ENCODE measurements at places on chromosomes 2 and 18.

- no peak for DNase-seq
Measured at GRCh38 chr18:37362158-37362890, 203.3 kb downstream of the CELF4 start.

DNA sequence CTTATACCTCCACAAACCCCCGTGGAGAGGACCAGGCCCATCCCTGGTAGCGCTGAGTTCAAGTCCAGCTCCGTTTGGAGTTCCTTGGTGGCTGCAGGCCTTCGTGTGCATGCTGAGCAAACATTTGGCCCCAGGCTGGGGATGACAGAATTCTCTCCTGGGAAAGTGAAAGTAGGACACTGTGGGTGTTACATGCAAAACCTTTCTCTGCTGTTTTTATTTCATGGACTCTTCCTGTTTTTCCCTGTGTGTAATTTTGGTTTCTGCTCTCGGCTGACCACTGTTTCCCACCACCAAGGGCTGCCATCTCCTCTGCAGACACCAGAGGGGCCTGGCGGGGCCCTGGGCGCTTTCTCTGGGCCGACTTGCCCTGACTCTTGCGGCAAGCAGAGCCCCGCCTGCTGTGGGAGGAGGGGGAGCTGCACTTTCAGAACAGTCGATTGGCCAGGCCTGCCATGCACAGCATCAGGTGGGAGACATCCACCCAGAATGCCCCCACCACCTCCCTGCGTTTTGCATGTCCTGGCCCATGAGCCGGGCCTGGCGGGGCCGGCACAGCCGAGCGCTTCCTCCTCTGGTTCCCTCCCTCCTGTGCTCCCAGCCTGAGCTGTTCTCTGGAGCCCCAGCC lies 102.4 kb downstream of the CABLES1 start:
- no peak for DNase-seq

DNA sequence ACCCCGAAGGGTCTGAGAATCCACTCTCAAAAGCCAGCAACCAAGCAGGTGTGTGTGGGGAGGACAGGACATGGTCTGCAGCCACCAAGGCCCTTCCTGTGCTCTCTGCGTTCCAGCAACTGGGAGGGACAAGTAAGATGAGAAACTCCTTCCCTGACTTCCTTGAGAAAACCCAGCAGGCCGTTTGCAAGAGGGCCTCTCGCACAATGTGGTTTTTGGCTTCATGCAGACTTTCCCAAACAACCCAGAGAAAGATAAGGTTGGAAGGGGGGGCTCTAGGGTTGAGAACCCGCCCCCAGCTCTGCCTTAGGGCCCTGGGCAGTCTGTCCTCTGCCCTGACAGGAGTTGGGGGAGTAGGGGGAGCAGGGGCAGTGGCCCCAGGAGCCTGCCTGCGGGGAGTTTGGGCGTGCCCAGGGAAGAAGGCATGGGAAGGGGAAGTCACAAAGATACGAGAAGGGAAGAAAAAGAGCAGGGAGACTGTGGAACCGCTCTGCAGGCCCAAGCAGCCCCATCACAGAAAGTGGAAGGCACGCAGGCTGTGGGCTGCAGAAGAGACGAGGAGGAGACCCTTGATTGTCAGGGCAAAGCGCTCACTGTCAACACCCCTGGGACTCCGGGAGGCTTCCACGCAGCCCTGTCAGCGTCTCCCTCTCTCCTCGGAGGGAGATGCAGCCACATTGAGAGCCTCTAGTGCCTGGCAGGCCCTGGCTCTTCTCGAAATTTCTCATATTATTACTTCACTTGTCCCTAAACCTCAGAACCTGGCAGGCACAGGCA lies 99.8 kb downstream of the SMAD7 start:
- DNase-seq, result no peak

GRCh38 chr2:236473691-236474090 lies 95.9 kb upstream of the ACKR3 start:
- DNase-seq, result no peak

GRCh38 chr2:44935729-44936098 lies 5.8 kb upstream of the SIX3 start:
- no peak for DNase-seq

- peak; percentile 6 for DNase-seq
Measured at GRCh38 chr18:23228102-23229061, 93.1 kb downstream of the CABLES1 start.

DNA sequence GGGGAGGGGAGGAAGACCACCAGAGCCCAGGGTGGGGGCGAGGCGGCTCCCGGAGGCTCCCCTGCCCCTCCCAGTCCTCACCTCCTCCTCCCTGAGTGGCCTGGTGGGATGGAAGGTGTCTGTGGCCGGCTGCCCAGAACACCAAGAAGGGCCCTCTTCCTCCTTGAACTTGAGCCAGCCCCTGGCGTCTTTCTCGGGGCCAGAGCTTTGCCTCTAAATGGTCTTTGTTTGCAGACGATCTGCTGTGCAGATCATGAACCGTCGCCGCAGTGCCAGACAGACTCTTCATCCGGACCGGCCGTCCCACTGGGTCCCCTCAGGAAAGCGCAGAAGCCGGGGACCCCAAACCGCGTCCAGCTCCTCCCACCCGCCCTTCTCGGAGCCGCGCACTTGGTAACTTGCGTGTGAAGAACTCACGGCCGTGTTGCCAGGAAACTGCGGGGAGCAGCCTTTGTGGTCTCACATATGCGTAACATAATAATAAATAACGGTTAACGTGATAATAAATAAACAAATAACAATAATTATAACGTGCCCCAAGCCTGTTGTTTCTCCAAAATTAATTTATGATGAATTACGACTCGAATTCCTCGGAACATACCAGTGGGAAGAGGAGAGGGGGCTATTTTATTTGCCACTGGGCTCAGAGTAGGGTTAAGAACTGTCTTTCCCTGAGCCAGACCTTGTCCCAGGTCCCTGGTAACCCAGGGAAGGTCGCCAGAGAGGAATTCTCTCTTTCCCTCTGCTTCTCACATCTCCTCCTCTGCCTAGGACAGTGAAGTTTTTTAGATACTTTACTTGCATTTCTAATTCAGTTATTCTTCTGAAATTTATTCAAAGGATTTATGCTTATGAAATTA lies 41.0 kb downstream of the PTGR3 start:
- no peak for DNase-seq

- no peak for DNase-seq
Measured at GRCh38 chr2:23596316-23596885, 211.4 kb downstream of the KLHL29 start.

DNA sequence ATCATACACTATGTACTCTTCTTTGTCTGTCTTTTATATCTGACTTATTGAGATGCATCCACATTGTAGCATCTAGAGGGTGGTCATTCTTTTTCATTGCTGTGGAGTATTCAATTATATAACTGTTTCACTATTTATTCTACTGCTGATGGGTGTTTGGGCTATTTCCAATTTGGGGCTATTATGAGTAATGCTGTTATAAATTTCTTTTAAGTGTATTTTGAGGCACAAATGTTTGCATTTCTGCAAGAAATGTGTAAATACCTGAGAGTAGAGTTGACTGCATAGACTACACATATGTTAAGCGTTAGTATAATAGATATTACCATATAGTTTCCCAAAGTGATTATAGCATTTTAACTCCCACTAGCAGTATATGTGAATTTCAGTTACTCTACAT lies 26.9 kb upstream of the PPP1R1C start:
- DNase-seq, result no peak

- no peak for DNase-seq
Measured at GRCh38 chr2:99971326-99971900, 171.0 kb downstream of the AFF3 start.

DNA sequence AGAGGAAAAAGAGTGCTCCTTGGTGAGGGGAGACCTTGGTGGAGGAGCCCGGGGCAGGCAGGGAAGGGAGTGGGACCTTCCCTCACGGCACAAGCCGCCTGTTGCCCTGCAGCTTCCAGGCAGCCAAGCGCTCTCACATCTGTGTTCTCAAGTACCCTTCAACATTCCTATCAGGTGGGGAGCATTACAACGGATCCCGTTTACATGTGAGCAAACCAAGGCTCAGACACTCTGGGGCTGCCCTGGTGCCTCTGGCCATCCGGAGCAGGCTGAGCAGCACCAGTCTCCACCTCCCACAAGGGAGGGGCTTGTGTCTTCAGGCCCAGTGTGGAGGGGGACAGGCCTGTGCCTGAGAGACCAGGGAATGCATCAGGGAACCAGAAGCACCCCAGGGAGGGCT lies 57.9 kb downstream of the AQP12A start:
- no peak for DNase-seq

- no peak for DNase-seq
Measured at GRCh38 chr2:187429989-187430388, 18.1 kb downstream of the CALCRL start.

DNA sequence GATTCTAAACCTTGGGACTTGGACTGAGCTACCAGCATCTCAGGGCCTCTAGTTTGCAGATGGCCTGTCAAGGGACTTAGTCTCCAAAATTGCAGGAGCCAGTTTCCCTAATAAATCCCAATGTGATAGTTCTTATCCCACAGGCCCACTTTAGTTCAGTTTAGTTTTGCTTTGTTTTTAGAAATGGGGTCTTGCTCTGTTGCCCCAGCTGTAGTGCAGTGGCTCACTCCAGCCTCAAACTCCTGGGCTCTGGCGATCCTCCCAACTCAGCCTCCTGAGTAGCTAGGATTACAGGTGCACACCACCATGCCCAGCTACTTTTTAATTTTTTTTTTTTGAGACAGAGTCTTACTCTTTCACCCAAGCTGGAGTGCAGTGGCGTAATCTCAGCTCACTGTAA lies 2.6 kb upstream of the SF3B1 start:
- no peak for DNase-seq

DNA sequence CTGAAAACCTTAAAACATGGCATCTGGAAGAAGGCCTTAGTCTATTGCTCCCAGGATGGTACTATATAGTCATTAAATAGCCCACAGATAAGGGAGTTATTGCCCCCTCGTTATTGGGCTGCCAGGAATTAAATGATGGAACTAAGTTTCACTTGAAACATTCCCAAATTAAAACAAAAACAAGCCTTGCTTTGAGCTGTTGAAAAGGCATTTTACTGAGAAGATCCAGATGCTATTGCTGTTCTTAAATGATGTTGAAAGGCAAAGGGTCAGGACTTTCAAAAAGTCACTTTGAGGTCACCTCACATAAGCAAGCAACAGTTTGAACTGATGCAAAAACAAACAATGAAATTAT lies 2.0 kb upstream of the AMMECR1L start:
- no peak for DNase-seq

Measured in Jurkat, Clone E6-1 (cell line).